ENCODE measurements at places on chromosomes 2 and 18. TPM values are rescaled to one million over a fixed set of nuclear protein-coding genes. Genes with fewer than 3 reads are reported as not detected.

RIF1 gene
- total RNA-seq: 36.4 TPM

POTEJ gene
- not detected for total RNA-seq

CDH20 gene
- 0.35 TPM for total RNA-seq

SCYGR4 gene
- not detected for total RNA-seq

CNRIP1 gene
- total RNA-seq: 23.8 TPM

REG3A gene
- total RNA-seq: not detected

CXCR2 gene
- 9.0 TPM for total RNA-seq

ACTG2 gene
- total RNA-seq: 37.9 TPM

TTR gene
- not detected for total RNA-seq

C18orf63 gene
- total RNA-seq: 0.17 TPM

FBXO15 gene
- 0.81 TPM for total RNA-seq

ALK gene
- total RNA-seq: not detected

PIEZO2 gene
- 20.4 TPM for total RNA-seq

CACNB4 gene
- 15.3 TPM for total RNA-seq

MAB21L4 gene
- total RNA-seq: 22.2 TPM

LYG2 gene
- not detected for total RNA-seq

DSG4 gene
- not detected for total RNA-seq

LYG1 gene
- total RNA-seq: 1.4 TPM

CD8A gene
- 7.4 TPM for total RNA-seq
